DMS 273 treated with DMSO at 0.1 percent for 48 hours (cell line): ENCODE measurements at places on chromosomes 1 and 21.

GRCh38 chr1:223794136-223794880 is 51.4 kb downstream of the TP53BP2 start:
- DNase-seq: no peak

DNA sequence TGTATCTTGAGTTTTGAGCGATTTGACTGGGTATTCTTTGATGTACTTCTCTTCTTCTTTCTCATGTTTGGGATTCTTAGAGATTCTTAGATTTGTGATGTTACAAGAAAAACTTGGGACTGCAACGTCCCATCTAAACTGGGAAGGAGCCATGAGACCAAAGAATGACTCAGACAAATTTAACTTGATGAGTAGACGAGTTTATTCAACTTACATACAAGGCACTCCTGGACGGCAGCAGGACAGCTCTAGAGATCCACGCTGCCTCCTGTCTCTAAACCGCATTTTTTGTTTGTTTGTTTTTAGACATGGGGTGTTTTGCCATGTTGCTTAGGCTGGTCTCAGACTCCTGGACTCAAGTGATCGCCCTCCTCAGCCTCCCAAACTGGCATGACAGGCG is 137.1 kb downstream of the PIK3R3 start:
- no peak for DNase-seq

GRCh38 chr21:33268737-33269441 is 2.7 kb downstream of the IL10RB start:
- DNase-seq: no peak

DNA sequence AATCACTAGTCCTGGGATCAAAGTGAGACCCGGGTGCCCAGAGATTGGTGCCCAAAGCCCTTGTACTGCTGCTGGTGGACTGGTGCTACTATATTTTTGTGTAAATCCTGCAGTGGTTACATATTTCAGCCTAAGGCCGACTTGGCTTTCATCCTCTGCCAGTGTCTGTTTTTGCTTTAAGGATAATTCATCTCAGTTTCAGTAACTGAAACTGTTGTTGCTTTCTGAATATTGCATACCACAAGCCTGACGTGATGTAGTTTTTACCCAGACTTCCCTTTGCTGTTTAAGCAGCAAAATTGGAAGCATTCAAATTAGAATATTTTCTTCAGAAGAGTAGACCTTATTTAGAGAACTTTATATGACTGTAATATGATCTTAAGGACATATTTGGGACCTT is 341.8 kb downstream of the RYR2 start:
- DNase-seq: no peak

- DNase-seq: no peak
Measured at GRCh38 chr1:17212487-17213121, 7.7 kb downstream of the PADI1 start.

DNA sequence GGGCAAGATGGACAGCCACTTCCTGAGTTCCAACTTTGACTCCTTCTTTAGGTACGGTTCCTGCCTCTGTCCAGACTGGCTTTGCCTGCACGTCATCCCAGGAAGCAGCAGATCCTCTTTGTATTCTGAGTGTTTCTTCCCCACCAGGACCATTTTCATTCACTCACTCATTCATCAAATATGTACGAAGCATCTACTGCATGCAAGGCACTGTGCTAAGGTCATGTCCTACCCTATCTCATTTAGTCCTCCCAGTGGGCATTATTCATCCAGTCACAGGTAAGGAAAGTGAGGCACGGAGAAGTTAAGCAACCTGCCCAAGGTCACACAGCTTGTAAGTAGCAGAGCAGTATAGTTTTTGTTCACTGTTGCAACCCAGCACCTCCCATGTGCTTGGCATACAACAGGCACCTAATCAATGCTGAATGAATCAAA is 13.9 kb downstream of the CRYBG2 start:
- no peak for DNase-seq
